ENCODE measurements at places on chromosomes 4 and X.
A peak's percentile ranks its signal among the peaks of the same experiment; 100 is the strongest.

DNA sequence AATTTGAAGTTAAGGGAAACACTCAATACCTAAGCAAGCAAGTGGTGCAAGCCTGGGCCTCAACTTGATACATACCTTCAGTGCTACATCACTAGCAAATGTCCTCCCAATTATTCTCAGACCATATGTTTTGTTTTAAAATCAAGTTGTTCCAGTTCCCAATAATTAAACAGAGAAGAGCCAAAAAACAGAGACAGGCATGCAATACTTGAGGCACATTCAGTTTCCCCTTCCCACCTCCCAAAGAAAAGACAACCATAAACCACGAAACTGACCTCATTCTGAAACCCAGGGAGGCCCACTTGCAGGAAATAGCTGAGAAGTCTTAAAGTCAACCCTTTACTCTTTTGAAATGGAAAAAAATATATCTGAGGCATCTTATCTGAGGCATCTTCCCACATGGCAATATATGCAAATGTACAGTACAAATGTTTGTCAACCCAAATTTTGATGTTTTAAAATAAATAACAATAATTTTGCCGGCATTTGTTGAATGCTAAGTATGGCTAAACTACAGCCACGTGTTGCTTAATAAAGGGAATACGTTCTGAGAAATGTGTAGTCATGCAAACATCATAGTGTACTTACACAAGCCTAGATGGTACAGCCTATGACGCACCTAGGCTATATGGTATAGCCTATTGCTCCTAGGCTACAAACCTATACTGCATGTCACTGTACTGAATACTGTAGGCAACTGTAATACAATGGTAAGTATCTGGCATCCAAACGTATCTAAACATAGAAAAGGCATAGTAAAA, 147.5 kb downstream of the TSPAN5 start:
- DNase-seq: no peak

DNA sequence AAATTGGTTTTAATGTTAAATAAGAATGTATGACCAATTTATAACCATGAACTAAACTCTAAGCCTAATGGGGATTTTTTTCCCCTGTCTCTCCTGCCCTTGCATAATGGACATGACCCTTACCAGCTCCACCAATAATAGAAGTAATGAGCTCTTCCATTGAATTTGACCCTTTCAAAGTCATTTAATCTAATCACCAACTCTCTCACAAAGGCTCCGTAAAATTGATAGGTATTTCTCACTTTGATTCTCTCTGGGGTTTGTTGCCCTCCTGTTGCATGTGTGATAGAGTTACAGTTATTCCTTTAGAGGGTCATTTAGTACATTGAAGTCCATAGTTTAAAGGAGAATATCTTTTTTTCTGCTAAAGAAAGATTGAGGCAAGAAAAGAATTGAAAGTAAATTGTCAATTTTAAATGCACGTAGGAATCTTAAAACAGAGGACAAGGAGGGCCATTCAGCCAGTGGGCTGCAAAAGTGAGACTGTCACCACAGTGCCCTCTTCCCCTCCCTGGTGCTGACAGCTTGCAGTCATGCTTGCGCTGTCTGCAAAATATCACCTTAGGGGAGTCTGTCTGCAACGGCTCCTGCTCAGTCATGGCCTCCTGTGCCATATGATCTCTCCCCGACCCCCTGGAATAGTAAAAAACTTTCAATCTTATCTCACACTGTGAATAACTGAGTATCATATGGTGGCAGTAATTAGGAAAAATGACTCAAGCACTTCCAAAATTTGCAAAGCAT, 307.5 kb upstream of the GNPDA2 start:
- no peak for DNase-seq

DNA sequence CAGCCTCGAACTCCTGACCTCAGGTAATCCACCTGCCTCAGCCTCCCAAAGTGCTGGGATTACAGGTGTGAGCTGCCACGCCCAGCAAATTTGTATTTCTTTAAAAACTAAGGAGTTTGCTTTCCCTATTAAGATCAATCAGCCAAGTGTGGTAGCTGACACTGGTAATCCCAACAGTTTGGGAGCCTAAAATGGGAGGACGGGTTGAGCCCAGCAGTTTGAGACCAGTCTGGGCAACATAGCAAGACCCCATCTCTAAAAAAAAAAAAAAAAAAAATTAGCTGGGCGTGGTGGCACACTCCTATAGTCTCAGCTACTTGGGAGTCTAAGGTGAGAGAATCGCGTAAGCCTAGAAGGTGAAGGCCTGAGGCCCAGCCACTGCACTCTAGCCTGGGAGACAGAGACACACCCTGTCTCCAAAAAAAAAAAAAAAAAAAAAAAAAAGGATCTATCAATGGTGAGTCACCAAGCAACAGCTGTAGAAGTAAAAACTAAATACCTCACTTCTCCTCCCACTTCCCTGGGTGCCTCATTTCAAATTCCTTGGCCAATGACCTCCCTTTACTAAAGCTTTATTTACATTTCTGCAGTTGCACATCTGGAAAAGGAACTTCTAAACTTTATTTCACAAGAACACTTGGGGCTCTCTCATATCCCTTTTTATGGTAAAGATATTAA, 54.5 kb downstream of the LDB2 start:
- no peak for DNase-seq

DNA sequence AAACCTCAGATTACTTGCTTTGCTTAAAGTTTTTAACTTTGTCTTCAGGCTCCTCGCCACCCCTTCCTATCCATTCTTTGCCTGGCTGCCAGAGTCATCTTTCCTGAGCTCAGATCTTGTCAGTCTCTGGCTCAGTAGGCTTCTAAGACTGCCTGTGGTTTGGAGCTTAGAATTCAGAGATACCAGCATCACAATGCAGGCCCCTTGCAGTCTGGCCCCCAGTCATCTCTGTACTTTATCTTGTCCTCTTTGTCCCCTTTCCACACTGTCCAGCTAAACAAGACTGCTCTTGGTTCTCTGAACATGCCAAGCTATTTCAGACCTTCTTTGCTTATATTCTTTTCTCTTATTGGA, 3.0 kb downstream of the KIAA0232 start:
- DNase-seq: no peak

- DNase-seq: no peak
These were observed 10.2 kb upstream of the N4BP2 start for GRCh38 chr4:40046311-40046980.

DNA sequence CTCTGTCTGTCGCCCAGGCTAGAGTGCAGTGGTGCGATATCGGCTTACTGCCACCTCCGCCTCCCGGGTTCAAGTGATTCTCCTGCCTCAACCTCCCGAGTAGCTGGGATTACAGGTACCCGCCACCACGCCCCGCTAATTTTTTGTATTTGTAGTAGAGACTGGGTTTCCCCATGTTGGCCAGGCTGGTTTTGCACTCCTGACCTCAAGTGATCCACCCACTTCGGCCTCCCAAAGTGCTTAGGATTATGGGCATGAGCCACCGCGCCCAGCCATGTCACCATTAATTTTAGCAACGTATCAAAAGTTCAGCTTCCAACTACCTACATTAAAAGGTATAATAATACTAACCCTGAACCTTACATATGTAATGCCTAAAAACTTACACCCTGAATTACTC, 940 bp upstream of the UTP3 start:
- no peak for DNase-seq

DNA sequence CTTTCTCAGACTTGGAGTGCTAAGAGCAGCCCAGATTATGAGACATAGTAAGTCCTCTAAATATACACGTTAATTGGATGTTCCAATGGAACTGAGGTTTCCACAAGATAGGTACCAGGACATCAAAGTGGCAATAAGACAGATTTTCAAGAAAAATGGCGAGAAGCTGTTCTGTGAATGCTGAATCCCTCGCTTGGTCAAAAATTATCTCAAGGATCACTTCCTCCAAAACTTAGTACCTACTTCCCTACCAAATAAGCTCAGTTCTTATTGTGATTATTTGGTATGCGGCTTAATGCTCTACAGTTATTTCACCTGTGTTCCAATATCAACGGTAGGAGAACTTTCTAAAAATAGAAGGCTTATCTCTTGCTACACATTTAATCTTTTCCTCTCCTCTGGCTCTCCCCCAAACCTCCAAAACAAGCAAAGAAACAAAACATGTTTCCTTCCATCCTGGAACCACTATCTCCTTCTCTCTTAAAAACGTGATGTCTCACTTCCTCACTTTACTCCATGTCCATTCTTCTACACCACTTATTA, 14.7 kb downstream of the PDGFC start:
- no peak for DNase-seq

DNA sequence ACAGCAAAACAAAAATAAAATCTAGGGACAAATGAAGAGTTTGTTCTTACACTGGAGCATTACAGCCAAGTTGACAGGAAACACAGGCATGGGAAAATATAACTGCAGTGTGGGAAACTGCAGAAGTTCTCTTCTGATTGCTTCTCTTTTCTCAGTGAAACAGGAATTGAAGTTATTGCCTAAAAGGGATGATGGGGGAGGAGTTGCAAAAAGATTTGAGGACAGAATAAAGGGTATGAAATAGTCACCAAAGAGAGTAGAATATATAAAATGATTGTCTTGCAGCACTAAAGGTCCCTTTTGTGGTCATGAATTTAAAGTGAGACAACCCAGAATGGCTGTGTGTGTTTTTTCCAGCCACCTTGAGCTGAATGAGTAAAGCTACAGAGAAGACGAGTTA, 103.7 kb downstream of the JADE1 start:
- no peak for DNase-seq

DNA sequence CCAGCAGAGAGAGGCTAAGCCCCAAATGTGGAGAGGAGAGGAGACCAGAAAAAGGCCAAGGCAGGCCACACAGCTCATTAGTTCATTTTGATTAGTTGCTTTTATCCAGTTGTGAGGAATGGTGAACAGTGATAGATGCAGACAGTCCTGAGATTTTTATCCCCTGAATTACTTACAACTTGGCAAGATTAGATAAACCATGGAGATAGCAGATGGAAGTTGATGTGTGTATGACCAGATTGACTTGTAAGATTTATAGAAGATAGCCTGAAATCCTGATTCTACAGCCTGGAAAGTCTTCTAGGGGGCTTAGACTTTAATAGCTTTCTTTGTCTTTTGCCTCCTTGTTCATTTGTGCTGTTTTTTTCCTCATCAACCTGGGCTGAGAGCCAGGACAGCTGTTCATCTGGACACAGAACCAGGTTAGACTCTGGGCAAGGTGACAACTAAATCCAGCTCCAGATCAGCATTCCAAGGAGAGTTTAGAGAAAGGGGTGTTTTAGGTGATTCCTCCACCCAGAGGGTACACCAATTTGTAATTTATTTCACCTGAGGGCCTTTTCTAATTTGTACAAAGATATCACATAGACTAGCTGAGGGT, 215.5 kb downstream of the SPATA18 start:
- DNase-seq: peak; percentile 55

DNA sequence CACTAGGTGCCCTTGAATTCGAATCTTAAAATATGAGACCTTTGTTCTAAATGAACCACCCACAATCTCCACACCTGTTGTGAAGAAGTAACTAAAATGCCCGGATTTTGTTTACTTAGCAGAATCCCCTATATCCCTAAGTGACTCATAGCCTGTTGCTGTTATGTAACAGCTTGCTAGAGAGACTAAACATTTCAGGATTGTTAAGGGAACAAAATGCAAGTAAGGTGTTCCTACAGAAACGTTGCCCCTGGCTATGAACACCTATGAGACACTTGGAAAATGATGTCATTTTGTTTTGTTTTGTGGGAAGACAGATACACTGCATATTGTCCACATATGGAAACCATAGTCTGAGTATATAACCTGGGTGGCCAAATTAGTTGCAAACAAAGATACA, 24.2 kb upstream of the MXRA5 start:
- DNase-seq: no peak

GRCh38 chrX:153917869-153918268, 8.2 kb downstream of the ARHGAP4 start:
- DNase-seq: no peak

DNA sequence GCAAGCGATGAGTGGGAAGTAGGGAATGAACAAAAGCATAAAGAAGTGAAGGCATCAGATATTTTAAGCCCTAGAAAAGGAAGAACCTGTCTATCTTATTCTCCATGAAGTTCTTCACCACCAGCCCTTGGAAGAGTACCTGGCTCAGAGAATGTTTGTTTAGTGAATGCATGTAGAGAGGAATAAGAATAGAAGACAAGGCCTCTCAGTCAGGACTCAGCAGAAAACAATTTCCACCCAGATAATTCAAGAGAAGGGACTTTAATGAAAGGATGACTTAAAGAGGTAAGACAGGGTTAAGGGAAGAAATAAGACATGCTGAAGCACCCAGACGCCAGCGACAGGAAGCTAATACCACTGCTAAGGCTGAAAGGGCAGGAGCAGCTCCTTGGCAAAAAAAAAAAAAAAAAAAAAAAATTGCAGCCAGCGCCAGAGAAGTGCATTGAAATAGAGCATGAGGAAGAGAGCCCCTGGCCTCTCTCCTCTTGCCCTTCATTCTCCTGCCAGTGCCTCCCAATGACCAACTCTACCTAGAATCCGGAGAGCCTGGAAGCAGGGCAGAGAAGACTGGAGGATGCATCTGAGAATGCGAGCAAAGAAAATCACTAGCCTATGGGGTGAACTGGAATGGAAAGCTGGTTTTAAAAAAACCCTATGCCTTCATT, 47.2 kb upstream of the RASGEF1B start:
- DNase-seq: no peak
